Vein endothelial cell (primary cell): ENCODE measurements at places on chromosomes 5 and 9. TPM values are rescaled to one million over a fixed set of nuclear protein-coding genes. Genes with fewer than 3 reads are reported as not detected.

Gene SLC2A6
- total RNA-seq = 40.8 and 55.9 TPM in 2 replicates

Gene UIMC1
- total RNA-seq = 40.8 and 43.3 TPM in 2 replicates

Gene IFNK
- not detected in 2 replicates for total RNA-seq

Gene GAPT
- not detected in 2 replicates for total RNA-seq

Gene FYB1
- not detected in 2 replicates for total RNA-seq

Gene AGXT2
- not detected in 2 replicates for total RNA-seq

Gene C5orf58
- total RNA-seq = not detected in 2 replicates

Gene SPATA31C1
- not detected in 2 replicates for total RNA-seq
